Stimulated activated CD8-positive, alpha-beta memory T cell treated with anti-CD3 and anti-CD28 coated beads, Interleukin-4, amount 100 ng/mL, for 48 hours (primary cell): ENCODE measurements at places on chromosomes 5 and 9.
A peak's percentile ranks its signal among the peaks of the same experiment; 100 is the strongest.

DNA sequence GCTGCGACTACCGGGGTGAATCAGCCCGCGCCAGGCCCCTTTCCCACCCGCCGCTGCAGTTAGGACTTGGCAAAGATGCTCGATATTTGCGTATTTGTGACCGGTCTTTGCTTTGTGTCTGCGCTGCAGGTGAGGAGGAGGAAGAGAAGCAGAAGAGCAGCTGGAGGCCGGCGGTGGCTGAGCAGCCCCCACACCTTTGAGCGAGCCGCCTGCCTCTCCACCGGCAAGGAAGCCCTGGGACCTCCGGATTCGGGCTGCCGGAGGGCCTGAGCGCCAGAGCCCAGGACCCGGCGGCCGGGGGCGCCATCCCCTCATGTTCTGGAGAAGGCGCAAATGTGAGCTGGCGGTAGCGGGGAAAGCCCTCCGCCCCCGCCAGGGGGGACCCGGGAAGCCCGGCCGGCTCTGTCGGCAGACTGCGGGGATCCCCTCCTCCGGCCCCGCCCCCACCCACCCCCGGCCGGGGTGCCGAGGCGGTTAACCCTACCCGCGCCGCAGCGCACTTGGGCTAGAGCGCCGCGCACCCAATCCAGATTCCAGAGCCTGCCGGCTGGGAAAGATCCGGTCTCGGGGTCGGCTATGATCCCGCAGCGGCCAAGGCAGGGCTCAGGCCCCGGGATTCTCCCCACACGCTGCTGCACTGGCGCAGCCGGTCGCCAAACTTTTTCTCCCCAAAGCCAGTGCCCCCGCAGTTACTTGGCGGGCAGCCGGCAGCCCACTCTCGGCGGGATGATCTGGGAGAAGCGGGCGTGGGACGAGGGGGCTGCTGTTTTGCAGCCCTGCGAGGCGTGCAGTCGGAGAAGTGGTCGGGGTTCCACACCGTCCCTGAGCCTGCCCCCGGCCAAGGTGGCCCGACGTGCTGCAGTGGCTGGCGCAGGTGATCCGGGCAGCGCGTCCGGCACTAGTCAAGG is 800 bp upstream of the KCNN2 start:
- DNase-seq = peak; percentile 23

DNA sequence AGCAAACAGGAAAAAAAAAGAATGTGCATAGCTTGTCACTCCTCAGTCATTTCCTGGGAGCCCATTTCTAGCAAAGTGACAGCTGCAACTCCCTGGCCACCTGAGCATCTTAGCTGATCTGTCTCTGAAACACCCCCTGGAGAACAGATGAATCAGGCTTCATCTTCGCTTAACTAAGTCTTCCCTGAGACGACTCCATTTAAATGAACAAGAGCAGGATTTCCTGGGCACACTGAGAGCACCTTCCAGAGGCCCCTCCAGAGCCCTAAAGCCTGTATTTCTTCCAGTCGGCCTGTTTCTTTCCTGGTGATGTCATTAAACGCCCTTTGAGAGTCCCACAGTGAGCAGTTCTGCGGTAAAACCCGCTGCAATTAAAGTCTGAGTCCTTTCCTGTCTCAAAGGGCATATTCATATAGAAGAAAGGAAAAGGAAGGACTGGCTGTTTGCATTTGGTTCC is 13.9 kb downstream of the TGFBI start:
- DNase-seq = no peak

DNA sequence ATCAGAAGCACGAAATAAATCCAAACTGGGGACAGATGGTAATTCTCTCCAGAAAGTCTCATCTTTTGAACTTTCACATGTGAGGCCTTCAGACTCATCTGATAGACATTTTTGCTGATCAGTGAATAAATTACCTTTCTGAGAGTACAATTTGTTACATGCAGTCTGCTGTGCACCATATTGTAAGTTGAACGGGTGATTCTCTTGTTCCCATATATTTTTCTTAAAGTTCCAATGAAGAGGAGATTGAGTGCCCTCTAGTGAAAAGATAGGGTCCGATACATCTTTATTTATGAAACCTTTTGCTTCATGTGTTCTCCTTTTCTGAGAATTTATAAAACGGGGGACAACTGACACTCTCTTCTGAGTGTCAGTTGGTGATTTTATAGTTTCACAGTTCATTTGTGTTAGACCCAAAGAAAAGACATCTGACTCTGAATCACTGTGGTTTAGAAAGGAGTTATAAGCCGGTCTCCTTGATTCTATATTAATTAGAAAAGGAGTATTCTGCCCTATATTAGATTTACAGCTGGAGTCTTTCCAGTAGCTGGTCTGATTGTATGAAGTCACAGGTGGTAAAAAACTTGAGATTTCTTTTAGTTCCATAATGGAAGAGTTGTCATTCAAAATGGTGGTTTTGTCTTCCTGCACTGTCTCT is 30.4 kb downstream of the GNG10 start:
- no peak for DNase-seq

- DNase-seq = no peak
Observed at GRCh38 chr5:135916638-135917263, 21.1 kb upstream of the IL9 start.
